ENCODE measurements at places on chromosomes 3 and 15.
A peak's percentile ranks its signal among the peaks of the same experiment; 100 is the strongest.

DNA sequence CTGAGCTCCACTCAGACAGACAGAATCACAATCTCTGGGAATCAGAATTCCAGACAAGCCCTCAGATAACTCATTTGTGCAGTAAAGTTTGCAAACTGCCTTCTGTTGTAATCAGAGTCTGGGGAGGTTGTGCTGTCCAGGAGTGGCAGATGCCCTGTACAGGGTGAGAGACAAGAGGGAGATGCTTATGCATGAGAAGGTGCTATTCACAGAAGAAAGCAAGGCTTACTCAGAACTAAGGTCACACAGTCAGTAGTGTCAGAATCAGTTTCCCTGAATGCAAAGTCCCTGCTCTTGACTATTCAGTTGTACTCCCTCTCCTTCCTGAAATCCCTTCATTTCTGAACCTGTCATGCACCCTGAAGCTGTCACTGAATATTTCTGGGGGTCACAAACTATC lies 43.7 kb downstream of the SRPRB start:
- no peak for DNase-seq

GRCh38 chr3:61832375-61833229 lies 271.2 kb downstream of the PTPRG start:
- DNase-seq, result no peak

DNA sequence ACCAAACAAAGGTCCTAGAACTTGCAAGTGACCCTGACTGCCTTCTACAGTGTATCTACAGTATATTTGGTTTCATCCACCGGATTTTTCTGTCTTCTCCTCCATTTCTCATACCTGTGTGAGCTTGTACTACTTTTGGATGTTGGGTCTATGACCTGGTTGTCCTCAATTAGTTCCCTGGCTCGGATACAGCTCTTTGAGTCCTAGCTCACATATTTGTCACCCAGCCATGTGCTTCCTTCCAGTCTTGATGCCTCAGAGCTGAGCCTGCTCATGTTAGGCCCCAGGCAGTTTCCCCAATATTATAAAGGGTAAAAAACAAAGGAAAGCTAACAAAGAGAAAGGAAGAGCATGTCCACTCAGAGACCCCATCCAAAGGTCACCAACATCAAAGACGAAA lies 28.2 kb downstream of the ZNF385D start:
- DNase-seq, result no peak

DNA sequence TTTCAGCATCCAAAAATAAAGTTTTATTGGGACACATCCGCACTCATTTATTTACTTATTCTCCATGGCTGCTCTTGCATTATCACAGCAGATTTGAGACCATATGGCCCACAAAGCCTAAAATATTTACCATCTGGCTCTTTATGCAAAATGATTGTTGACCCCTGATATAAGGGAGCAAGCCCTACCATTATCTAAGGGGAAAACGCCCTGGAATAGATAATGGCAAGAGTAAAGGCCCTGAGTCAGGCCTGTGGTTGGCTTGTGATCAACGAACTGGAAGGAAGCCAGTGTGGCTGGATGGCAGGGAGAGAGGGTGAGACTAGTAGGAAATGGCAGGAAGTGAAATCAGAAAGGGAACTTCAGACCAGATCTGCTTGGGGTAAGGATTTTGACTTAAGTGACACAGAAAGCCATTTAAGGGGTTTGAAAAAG lies 24.6 kb upstream of the DMXL2 start:
- DNase-seq, result no peak

DNA sequence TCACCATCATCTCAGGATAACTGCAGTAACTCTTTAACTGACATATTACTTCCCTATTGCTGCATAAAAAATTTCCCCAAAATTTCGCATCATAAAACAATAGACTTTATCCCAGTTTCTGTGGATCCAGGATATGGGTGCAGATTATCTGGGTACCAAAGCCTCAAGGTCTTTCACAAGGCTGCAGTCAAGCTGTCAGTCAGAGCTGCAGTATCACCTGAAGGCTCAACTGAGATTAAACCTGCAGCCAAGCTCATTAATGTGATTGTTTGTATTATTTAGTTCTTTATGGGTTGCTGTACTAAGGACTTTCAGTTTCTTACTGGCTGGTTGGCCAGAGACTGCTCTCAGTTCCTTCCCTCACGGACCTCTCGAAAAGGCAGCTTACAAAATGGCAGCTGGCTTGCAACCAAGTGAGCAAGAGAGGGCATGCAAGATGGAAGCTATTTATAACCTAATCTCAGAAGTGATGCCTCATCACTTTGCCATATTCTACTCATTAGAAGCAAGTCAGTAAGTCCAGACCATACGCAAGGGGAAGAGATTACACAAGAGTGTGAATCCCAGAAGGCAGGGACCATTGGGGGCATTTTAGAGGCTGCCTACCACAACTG lies 54.9 kb downstream of the DCUN1D1 start:
- no peak for DNase-seq

DNA sequence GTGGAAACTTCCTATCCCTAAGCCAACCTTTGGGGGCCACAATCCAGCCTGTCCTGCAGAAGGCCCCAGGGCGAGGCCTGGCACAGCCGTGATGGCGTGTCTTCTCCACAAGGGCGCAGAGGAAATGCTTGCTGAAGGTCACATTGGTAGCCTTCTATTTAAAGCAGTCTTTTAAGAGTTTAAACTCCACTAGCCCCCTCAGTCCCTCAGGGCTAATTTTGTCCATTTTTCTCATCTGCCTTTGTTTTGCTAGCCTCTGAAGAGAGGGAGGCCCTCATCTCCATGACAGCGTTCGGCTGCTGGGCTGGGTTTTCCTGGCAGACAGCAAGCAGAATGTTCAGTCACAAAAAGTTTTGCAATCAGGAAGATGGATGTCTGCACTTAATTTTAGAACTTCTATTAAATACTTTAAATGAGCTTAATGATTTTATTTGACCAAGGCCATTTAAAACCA lies 40.8 kb downstream of the RARB start:
- DNase-seq, result no peak

GRCh38 chr3:186152889-186153292 lies 44.0 kb upstream of the ETV5 start:
- no peak for DNase-seq

- no peak for DNase-seq
These were observed 1.4 kb downstream of the FBLN2 start for GRCh38 chr3:13550423-13550690.

DNA sequence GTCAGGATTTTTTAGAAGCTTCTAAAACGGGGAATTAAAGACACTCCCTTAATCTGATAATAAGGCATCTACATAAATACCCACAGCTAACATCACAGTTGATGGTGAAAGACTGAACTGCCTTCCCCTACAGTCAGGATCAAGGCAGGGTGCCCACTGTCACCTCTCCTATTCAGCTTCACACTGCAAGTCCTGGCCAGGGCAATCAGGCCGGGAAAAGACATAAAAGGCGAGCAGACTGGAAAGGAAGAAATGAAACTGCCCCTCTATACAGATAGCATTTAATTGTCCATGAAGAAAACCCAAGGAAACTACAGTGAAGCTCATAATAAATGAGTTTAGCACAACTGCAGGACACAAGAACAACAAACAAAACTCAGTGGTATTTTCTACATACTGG lies 61.7 kb downstream of the HERC2 start:
- DNase-seq, result no peak

DNA sequence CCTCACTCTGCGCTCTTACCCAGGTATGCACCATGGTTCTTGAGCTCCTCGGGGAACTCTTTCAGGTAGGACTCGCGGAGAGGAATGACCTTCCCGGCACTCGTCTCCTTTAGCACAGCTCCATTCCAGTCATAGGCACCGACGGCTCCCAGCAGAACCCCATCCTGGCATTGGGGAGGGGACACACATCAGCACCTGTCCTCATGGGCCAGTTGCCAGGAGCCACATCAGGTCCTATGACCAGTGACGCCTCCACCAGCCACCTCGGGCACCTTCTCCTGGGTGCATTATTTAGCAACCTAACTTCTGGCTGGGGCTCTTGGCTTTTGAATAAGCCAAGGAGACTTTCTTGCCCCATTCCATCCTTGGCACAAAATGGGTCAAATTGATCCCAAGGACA lies 61.9 kb downstream of the FEM1B start:
- no peak for DNase-seq

GRCh38 chr3:186259612-186260383 lies 102.2 kb downstream of the DGKG start:
- DNase-seq, result peak; percentile 37

DNA sequence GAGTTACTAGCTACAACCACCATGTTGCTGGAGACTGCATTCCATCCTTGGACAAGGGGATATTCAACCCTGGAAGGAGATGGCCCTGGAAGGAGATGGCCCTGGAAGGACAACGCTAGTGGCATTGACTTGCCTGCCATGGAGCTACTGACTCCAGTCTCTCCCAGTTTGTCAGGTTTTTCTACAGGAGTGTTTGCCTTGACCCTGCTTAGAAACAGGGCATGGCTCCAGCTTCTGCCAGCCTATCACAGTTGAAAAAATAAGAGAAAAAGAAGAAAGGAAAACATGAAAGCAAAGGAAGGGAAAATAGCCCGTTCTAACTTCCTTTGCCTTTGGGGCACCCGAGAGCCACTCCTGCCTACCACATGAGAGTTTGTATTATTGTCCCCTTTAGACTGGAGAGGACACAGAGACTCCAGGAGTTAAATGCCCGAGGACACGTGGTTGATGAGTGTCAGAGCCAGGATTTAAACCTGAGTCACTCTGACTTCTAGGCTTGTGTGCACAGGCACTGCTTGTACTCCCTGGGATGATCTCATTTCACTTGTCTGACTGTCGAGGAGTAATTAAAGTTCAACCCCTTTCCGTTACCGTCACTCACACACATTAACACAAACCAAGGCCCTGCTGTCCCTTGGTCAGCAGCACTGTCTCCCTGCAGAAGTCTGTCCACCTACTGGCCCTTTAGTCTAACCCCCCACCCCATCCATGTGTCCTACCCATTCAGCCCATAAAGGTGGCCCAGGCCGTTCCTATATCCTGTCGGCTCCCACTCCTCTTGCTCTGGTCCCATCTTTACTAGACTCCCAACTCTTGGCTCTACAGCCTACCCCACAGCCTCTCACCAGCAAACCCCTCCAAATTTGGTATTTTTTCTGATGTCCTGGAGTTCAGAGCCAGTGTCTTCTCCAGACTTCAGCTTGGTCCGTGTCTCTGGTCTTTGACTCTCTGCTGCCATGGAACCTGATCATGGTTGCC lies 46.1 kb downstream of the C2CD4A start:
- no peak for DNase-seq

GRCh38 chr15:63484433-63485186 lies 19.8 kb upstream of the USP3 start:
- no peak for DNase-seq

DNA sequence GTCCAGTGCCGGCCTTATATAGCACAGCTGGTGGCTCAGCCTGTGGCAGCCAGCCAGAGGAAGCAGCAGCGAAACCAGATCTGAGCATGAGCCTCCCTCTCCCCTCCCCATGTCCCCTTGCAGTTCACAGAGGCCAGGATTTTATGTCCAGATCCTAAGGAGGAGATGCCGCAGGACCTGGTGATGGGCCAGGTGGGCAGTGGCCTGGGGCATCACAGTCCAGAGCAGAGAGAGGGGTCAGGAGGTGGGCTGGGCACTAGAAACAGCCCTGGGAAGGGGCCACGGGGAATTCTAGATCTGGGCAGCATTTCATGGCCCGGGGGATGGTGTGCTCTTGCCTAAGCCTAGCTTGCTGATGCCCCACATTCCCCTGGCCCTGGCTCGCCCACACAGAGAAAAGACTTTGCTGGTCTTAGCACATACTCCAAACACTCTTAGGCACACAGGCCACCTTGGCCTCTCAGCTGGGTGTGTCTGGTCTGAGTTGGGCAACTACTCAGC lies 259 bp upstream of the CILP start:
- no peak for DNase-seq

DNA sequence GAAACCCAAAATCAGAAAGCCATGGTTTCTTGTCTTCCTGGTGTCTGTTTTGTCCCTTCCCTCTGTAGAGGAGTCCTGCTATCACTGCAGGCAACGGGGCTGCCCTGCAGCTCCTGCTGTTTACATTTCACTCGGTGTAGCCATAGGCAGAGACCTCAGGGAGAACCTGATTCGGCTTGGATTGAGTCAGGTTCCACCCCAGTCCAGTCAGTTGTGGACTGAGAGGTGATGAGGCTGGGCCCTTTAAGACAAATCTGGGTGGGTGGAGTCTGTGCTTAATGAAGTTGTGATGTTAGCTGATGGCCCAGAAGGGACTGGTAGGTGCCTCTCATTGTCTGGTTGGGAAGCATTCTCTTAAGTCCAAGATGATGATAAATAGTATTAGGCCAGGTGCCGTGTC lies 35.7 kb downstream of the FLNB start:
- no peak for DNase-seq

DNA sequence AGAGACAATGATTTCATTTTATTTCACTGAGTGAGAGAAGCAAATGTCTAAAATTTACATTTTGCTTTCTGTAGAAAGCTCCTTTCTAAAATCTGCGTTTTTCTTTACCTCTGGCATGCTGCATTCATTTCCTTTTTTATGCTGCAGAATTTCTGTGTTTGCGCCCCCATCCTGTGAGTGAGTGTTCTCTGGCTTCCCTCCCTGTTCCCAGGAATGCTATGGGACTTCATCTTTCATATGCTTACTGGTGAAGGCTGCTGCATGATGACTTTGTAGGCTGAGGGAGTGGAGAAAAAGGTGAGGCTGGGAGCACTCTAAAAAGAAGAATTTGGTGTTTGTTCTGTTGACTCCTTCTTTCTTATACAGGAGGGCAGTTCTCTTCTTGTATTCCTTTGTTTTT lies 7.7 kb upstream of the TMC3 start:
- no peak for DNase-seq

DNA sequence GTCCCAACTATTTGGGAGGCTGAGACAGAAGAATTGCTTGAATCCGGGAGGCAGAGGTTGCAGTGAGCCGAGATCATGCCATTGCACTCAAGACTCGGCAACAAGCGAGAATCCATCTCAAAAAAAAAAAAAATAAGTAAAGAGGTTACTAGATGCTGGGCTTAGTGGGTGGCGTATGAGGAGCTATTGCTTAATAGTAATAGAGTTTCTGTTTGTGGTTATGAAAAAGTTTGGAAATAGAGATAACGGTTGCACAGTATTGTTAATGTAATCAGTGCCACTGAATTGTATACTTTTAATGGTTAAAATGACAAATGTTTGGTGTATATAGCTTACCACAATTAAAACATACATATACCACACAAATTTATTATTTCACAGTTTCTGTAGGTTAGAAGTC lies 14.7 kb upstream of the HHATL start:
- no peak for DNase-seq

GRCh38 chr15:70597056-70597603 lies 166.2 kb downstream of the UACA start:
- no peak for DNase-seq

DNA sequence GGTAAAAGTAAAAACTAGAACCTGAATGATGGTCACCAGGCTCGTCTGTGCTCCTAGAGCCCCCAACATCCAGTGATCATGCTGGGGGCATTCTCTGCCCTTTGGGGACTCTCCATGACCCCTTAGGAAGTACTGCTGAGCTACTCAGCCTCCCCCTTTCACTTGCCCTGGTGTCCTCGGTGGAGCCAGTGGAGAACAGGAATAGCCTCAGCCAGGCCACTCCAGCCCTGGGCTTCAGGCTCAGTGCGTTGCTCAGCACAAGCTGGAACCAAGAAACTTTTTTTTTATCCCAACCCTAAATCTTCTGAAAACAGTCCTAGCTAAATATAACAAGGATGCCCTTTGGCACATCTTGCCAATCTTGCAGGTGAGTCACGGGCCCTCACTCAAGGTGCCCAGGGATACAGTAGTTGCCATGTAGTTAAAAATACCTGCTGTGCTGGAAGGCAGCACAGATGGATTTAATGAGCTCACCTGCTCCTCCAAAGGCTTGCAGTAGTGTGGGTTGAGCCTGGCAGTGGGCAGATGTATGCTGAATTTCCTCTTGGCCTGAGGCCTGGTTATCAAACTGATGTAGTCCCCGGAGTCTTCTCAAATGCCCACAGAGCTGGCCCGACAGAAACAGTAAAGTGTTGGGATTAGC lies 46.9 kb upstream of the TMEM158 start:
- DNase-seq, result no peak

Data from stimulated activated CD4-positive, alpha-beta T cell treated with anti-CD3 and anti-CD28 coated beads, Interleukin-1b, Interleukin-23, amount 100 ng/mL, for 24 hours (primary cell).